CD4-positive, alpha-beta T cell (primary cell): ENCODE measurements at places on chromosomes 4 and X. TPM values are rescaled to one million over a fixed set of nuclear protein-coding genes. Genes with fewer than 3 reads are reported as not detected.
A peak's percentile ranks its signal among the peaks of the same experiment; 100 is the strongest.

The ZBTB49 gene
- total RNA-seq = 8.8 TPM

DNA sequence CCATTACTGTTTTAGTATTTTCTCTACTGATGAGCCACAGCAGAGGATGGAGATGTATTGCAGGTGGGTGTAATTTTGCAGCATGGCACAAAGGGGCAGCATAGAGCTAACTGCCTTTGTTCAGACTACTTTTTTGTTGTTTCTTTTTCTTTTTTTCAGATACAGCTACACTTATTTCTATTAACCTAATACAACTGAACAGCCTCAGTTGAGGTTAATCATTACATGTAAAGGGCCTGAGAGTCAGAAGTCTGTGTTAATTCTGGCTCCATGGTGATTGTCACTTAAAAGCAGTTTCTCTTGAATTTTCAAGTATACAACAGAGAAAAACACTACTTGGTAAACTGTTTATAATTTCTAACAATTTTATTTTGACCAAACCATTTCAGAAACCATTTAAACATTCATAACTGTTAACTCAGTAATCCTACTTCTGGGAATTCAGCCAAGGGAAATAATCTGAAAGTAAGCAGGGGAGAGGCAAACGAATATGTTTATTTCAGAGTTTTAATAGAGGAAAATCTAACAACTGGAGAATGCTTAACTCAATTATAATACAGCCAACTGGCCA is 13.9 kb upstream of the PPEF2 start:
- DNase-seq = no peak

DNA sequence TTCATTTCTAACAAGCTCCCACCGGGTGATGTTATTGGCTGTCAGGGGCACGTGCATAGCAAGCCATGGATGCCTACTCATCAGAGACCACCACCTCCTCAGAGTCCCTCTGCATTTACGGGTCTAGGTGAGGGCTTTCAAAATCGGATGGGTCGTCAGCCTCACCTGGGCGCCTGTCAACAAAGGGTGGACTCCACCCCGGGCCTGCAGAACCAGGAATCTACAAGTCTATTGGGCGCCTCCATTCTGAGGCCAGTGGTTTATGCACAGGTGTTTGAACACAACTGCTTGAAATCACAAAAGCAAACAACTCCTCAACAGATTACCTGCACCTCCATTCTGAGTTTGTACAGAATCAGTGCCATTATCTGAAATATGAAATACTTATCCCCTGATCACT is 318.9 kb downstream of the PTTG2 start:
- no peak for DNase-seq

- no peak for DNase-seq
These were observed 35.9 kb upstream of the CXCL8 start for GRCh38 chr4:73704314-73705055.

- no peak for DNase-seq
These were observed 17.9 kb upstream of the PGRMC1 start for GRCh38 chrX:119218198-119218597.

- no peak for DNase-seq
These were observed 75.7 kb downstream of the CPEB2 start for GRCh38 chr4:15077969-15078368.

The NEIL3 gene
- total RNA-seq = 0.22 TPM

The IQCM gene
- total RNA-seq = not detected

The ZAR1 gene
- total RNA-seq = not detected

DNA sequence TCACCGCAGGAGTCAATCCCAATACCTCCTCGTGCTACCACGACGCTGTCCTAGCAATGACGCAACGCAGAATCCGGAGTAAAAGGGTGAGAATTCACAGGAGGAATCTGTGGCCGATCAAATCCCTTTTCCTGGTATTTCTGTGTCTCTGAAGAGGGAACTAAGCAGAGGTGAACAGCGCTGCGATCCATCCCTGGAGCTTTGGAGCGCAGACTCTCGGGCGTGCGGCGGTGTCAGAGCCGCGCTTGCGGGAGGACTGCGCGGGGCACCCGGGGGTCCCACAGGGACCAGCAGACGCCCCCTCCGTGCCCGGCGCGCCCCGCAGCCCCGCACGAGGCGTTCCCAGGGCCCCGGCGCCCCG is 17.2 kb upstream of the ZNF718 start:
- no peak for DNase-seq

DNA sequence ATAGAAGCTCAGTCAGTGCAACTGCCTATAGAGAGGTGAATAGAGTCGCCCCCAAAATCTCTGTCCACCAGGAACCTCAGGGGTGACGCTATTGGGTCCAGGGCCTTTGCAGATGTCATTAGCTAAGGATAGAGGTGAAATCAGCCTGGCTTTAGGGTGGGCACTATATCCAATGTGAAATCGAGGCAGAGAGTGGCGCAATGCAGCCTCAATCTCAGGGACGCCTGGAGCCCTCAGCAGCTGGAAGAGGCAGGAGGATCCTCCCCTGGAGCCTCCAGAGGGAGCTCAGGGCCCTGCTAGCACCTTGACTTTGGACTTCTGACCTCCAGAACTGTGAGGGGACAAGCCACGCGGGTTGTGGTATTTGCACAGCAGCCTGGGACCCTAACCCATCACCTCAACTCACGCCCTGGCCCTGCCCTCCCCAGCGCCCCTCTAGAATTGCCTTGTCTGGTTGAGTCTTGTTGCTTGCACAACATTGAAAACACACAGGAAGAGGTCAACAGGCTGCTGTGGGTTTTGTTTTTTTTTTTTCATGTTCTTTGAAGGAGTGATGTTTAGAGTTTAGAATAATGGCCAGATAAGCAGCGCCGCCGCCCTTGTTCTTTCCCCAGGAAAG is 89.4 kb upstream of the PSAPL1 start:
- no peak for DNase-seq

- DNase-seq = no peak
These were observed 29.2 kb downstream of the WFS1 start for GRCh38 chr4:6298852-6299251.

DNA sequence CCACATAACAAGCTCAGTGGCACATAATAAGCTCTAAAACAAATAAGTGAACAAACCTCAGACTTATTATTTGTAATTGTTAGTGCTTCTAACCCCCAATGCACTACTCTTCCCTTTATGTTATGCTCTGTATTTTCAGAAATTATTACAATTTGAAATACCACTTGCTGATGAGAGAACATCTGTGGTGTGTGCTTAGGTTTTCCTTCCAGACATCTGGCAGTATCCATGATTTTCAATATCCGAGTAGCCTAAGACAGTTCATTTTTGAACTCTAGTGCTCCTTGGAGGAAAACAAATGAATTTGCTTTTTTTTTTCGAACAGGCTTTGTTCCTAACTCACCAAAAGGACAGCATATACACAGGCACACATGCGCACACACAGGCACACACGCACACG is 278.7 kb upstream of the CLNK start:
- DNase-seq = no peak

The P2RY4 gene
- total RNA-seq = 0.20 TPM

The GPR34 gene
- total RNA-seq = not detected

The SPOCK3 gene
- total RNA-seq = not detected

- DNase-seq = peak; percentile 58
These were observed 78.0 kb upstream of the DRD5 start for GRCh38 chr4:9703391-9703790.

- DNase-seq = no peak
These were observed 207.3 kb upstream of the CENPE start for GRCh38 chr4:103405415-103405814.

The NAP1L2 gene
- 4.2 TPM for total RNA-seq

DNA sequence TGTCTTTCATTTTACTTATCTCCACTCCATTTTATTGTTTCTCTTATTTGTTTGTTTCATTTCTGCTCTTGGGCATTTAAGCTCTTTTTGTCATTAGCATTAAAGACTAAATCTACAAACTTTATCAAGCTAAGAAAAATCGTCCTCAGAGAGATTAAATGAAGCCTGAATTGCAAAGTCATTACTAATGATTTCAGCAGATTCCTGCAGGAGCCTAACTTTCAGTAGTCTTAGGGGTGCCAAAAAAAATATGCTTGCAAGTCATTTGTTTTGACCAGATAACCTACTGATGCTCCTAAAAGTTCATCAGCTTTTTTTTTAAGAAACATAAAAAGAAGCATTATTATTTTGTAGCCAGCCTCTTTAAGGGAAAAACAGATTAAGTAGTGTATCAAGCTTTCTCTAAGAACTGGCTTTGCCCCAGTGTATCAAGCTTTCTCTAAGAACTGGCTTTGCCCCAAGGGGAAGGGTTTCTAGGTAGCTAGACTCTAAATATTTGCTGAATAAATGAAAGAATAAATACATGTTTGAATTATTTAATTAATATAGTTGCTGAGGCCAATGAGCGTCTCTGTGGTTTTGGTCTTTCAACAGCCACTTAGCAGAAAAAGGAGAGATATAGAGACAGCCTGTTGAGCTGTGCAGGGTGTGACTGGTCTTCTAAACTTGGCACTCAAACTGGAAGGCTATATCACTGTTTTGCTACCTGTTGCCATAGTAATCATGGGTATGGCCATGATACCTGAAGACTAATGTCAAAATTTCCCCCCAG is 174.2 kb downstream of the BTC start:
- no peak for DNase-seq

The NPFFR2 gene
- total RNA-seq = not detected

DNA sequence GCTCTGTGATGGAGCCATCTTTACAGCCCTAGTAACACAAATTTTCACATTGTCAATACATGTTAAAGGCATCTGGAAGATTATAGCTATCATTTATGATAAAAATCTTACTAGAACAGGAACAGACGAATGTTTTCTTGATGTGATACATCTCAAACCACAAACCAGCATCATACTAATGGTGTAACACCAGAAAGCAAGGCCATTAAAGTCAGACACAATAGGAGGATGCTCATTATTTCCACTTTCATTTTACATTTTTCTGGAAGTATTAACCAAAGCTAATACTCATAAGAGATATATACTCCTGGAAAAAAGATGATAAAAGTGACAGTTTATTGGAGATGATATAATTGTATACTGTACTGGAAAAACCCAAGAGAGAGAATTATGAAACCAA is 5.3 kb downstream of the AKAP14 start:
- no peak for DNase-seq

- no peak for DNase-seq
These were observed 12.3 kb downstream of the PGRMC2 start for GRCh38 chr4:128275346-128275745.

The PDGFRA gene
- not detected for total RNA-seq

DNA sequence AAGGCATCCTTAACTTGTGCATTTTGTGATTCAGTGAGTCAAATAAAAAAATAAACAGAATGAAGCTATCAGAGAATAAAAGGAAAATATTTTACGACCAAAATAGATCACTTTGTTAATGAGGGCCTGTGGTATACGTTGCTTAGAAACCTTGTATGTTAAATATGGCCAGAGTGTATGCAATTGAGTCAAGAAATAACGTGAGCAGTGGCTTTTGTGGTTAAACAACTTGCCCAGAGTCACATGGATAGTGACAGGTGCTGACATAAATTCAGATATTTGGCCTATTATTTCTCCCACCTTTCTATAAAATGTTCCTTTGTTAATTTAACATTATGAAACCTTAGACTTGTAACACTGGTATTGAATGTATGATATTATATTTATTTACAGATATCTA is 393.4 kb downstream of the PABPC4L start:
- no peak for DNase-seq

- peak; percentile 13 for DNase-seq
These were observed 500 bp downstream of the GAR1 start for GRCh38 chr4:109816082-109816442.

- peak; percentile 9 for DNase-seq
These were observed 158.8 kb downstream of the ADGRA3 start for GRCh38 chr4:22356987-22357596.
